ENCODE measurements at places on chromosomes 7 and 10.

GRCh38 chr7:291373-292092 is 1.6 kb downstream of the FOXL3 start:
- DNase-seq = no peak

DNA sequence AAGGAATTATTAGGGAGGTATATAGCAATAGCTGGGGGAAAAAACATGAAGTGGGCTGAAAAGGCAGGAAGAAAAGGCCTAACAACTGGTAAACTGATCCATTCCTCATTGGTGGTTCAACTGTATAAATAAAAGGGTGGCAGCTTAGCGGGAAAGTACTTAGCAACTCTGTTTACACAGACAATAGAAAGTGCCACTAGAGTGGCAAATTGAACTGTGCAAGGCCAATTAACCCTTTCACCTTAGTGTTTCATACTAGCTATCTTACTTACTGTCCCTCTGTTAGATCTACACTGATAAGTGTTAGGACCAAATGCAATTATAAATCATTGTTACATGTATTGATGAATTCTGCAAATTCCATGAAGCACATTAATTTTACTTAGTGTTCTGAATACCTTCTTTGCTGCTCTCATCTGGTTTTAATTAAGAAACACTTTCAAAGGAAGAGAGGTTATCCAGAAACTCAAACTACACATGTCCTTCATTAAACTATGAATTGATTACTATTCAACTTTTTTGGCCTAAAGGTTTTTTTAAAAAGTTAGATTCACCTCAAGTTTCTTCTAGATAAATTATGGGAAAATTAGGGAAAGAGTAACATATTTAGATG is 28.0 kb downstream of the DNAJC1 start:
- DNase-seq = no peak

- no peak for DNase-seq
Measured at GRCh38 chr10:129259128-129259815, 207.8 kb upstream of the MGMT start.

DNA sequence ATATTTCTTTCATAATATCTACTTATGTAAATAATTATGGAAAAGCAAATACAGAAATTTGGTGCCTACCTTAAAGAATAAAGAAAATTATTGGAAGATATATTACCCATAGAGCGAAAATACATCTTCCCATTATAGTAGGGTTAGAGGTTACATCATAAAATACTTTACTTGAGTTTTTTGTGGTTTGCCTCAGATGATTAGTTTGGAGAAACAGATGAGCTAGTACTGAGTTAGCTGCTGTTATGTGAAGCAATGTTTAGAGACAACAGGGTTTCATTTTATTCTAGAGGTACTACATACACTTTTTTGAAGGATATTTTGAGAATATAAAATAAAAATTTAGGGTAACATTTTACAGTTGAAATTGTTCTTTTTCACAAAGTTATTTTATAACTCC is 2.9 kb upstream of the MLLT10 start:
- no peak for DNase-seq

DNA sequence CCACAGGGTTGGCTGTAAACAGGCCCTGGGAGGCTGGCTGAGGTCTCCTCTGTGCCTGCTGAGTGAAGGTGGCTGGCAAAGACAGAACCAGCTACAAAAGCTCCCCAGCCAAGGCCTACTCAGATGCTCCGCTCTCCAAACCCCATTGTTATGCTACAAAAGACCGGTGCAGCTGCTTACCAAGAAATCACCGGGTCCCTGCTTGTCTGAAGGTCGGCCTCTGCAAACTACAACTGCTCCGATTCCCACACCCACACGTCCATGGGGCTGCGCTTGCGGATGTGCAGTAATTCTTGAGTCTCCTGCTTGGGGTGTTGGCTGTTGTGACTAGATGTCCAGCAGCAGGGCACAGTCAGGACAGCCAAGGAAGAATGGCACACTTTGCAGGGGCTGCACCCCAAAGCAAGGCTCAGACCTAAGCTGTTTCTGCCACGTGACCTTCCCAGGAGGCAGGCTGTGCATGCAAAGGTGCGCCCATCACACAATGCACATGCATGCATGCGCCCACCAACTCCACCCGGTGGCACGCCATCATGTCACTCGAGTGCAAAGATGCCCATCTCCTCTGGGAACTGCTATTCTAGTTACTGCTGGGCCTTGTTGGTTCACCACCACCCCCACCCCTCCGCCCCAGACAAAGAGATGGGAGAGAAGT is 97.8 kb downstream of the OAT start:
- no peak for DNase-seq

GRCh38 chr10:28273343-28273742 is 29.5 kb downstream of the MPP7 start:
- no peak for DNase-seq

- DNase-seq = no peak
Measured at GRCh38 chr7:22351329-22351692, 5.6 kb downstream of the RAPGEF5 start.

DNA sequence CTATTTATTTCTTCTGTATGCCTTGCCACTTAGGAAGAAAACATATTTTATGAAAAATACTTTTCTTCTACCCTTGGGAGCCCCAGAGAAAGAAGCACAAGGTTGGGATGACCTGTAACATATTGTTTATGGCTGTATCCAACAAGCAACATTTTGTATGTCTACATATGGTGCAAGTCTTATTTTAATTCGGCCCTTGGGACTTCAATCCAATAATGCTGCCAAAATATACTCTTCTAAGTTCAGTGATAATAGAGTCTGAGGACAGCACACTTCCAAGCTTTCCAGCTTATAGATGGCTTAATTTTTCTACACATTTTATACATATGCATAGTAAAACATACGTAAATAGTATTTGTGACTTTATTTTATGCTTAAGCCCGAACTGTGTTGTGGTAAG is 318.5 kb upstream of the SEMA3A start:
- no peak for DNase-seq

- DNase-seq = no peak
Measured at GRCh38 chr7:157520249-157520648, 183.4 kb downstream of the DNAJB6 start.

DNA sequence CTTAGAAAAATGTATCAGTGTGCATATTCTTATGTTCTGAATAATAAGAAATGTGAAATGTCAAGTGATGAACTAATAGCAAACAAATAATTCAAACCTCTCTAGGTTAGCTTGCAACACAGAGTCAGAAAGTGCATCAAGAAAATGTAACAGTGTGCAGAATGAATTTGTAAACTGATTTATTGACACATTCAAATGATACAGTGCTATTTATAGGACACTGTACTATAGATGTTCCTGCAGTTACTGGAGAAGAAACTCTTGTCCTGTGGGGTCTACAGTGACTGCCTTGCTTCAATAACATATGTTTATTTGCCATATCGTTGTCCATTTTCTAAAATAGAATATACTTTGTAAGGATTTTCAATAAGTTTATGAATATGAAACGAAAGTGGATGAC is 639.0 kb downstream of the CNTNAP2 start:
- DNase-seq = no peak

DNA sequence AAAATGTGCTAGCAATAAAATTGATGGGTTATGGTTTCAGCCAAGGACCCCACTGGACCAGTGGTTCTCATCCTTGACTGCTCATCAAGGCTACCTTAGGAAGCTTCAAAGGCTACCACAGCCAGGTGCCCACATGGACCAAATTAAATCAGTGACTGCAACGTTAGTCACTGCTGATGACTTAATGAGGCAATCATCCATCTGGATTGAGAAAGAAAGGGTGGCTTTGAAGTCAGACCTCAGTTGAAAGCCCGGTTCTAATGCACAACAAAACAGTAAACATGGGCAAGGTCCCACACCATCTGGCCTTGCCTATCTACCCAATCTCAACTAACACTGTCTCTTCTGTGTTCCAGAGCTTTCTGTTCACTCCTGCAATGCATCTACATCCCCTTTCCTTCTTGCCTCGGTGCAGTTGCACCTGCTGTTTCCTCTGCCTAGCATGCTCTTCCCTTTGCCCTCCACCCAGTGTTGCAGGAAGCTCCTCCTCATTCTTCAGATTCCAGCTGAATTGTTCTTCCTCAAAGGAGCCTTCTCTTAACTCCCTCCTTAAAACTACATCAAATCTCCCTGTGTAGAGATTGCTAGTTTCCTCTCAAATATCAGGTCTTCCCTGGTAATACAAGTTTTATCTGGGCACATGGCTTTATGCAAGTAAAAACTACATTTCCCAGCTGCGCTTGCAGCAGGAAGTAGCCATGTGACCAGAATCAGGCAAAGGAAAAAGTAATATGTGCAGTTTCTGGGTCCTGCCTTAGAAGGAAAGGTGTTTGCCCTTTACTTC is 10.3 kb upstream of the KCNK18 start:
- DNase-seq = no peak

DNA sequence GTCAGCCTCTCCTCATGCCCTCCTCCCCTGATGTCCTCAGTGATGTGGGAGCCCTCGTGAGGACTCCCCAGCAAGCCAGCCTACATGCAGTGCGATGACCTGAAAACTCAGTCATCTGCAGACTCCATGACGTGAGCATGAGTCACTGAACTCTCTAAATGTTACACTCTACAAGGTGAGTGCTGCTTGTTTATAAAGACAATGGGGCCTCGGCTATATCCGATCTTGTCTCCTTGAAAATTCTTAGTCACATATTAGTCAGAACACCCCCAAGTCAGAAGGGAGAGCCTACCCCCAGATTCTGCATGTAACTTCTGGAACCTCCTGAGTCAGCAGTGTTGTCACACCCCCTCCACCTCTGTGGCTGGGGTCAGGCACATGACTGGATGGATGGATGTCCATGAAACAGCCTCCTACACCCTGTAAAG is 673.8 kb downstream of the INHBA start:
- DNase-seq = no peak

- no peak for DNase-seq
Measured at GRCh38 chr10:1369665-1370064, 313.5 kb downstream of the WDR37 start.

DNA sequence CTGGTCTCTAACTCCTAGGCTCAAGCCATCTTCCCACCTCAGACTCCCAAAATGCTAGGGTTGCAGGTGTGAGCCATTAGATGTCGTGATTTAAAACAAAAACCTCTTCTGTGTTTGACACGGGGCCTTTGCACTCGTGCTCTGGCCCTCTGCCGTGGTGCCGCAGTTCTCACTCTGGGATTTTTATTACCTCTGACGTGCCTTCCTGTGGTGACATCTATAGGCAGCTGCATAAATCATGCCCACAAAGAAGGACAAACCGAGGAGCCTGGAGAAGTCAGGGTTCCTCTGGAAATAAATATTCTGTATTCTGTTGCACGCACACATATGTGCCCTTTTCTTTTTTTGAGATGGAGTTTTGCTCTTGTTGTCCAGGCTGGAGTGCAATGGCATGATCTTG is 25.9 kb upstream of the OCM start:
- DNase-seq = no peak

DNA sequence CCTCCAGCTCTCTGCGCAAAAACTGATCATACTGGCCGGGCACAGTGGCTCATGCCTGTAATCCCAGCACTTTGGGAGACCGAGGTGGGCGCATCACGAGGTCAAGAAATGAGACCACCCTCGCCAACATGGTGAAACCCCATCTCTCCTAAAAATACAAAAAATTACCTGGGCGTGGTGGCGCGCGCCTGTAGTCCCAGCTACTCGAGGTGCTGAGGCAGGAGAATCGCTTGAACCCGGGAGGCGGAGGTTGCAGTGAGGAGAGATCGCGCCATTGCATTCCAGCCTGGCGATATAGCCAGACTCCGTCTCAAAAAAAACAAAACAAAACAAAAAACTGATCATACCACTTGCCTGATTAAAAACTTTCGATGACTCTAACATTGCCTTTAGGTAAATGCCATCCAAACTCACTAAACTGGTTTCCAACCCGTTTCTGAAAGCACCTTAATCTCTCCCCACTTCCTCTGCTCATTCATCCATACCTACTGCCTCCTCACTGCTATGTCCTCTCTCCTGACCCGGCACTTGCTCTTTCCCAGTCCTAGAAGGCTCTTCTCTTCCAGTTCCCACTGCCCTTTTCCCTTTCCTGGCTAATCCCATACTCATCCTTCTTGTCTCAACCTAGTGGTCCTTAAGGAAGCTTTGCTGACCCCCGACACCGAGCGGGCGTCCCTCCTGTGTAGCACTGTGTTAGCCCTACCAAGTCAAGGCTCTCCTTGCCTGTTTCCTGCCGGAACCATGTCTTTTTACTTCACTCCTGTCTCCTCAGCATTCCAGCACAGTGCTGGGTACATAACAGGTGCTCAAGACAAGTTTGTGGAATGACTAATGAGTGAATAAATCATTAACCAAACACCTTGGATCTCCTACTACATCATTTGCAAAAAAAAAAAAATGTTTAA is 686 bp upstream of the MIOS start:
- no peak for DNase-seq

GRCh38 chr10:126350216-126350992 is 37.9 kb downstream of the ADAM12 start:
- no peak for DNase-seq

DNA sequence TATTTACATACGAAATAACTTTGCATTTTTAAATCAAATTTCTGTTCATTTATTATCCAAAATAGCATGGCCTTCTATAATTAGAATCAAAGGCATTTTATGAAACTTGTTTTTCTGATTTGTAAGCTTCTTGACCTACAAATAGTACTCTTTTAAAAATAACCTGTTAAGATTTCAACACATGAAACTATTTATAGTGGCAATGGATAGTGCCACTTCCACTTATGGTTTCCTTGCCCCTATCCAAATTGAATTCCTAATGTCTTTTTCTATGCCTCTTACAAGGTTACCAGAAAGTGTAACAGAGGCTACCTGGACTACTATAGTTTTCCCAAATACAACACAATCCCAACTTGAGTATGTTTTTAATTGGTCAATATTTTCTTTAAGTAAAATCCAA is 263.5 kb downstream of the SEMA3D start:
- DNase-seq = no peak

- no peak for DNase-seq
Measured at GRCh38 chr10:103991393-103992128, 24.6 kb downstream of the SLK start.

- no peak for DNase-seq
Measured at GRCh38 chr10:76408646-76409045, 977.2 kb downstream of the LRMDA start.

DNA sequence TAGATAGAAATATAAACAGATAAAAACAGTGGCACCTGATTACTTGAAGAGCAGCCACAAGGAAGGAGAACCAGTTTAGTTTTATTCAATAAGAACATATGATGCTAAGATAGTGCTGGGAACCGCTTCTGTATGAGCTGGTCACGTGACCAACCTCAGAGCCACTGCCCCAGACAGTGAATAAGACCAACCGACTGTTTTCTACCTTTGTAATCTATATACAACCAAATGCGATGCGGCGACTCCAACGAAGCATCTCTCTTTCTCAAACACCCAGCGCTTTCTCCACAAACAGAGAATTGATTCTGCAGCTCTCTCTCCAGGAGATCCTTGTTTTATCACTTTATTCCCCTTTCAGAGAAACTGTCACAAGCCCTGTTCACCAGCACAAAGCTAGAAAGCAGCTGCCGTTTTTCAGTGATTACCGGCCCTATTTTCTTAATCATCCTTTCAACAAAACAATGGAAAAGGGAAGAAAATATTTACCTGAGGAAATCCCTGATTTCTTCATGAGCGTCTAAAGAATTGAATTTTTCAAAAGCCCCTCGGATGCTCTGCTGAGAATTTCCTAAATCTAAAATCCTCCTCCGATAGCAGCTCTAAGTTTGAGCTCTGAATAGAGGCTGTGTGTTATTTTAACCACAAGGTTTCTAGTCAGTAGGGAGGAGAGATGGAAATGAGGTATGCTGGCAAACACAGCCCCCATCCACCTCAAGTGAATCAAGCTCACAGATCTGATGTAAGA is 55.7 kb upstream of the JCAD start:
- no peak for DNase-seq

GRCh38 chr7:71283802-71284201 is 151.9 kb downstream of the GALNT17 start:
- DNase-seq = no peak

- DNase-seq = no peak
Measured at GRCh38 chr10:95730233-95730632, 25.7 kb upstream of the ENTPD1 start.
